ENCODE measurements at places on chromosomes 2 and 18.

GRCh38 chr2:11279398-11279797, 65.0 kb downstream of the ROCK2 start:
- DNase-seq = no peak

- no peak for DNase-seq
Observed at GRCh38 chr2:51424418-51424817, 392.5 kb upstream of the NRXN1 start.

GRCh38 chr2:219396863-219397457, 9.2 kb upstream of the DNPEP start:
- no peak for DNase-seq

- DNase-seq = no peak
Observed at GRCh38 chr2:215900203-215900611, 113.1 kb downstream of the MREG start.

DNA sequence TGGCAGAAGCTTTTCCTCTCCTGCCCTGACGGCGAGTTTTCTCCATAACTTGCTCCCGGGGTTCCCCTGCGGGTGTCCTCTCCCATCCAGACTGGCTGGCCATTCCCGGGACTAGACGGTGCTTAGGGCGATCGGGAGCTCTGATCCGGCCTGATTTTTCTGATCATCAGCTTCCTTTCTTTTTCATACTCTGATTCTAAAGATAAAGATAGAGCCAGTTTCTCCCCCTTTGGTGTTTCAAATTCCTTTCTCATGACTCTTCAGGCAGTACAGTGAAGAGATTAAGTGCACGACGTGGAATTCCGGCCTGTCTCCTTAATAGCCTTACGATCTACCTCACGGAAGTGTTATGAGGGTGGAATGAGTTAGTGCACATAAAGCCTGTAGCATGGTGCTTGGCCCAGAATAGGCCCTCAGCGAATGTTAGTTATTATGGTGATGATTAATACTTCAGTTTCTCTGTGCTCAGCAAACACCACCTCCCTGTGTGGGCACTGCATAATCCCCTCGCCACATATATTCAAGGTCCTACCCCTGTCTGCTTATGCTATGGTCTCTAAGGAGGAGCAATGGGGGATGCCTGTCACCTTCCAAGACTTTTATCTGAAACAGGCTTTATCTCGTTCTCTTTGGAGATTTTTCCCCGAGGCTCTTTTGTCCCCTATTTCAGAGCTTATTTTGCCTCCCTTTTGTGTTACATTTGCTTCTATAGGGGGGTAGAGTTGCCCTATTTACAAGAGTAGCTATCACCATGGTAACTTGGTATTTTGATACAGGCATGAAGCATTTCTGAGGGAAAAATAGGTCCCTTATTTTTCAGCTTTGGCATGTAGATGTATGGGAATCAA, 254.8 kb downstream of the CDH2 start:
- DNase-seq = no peak

Measured in cortex of kidney (tissue), 1 donor.